NCI-H524 (cell line): ENCODE measurements at places on chromosomes 4 and X.

GRCh38 chr4:75065909-75066308, 133.0 kb downstream of the PARM1 start:
- no peak for DNase-seq

- DNase-seq, result no peak
These were observed 89.5 kb downstream of the KDR start for GRCh38 chr4:55035892-55036291.

GRCh38 chr4:3353752-3354454, 61.1 kb downstream of the RGS12 start:
- DNase-seq, result no peak

DNA sequence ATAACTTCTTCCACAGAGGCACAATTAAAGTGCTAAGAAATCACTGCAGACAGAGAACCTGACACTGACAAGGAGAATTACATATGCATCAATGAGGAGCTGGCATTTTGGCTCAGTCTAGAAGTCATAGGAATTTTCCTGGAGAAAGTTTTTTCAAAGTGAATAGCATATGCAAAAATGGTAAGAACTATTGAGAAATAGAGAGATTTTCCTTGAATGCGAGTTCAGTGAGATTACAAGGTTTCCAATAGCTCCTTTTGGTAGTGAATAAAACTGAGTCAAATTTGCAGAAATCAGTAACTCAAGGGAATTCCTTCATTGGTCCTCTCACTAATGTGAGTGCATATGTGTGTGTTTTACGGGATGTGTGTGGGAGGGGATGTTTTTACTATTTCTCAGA, 557.5 kb downstream of the PPARGC1A start:
- no peak for DNase-seq

- peak; percentile 2 for DNase-seq
These were observed 22.1 kb upstream of the NDST3 start for GRCh38 chr4:118012142-118012541.

DNA sequence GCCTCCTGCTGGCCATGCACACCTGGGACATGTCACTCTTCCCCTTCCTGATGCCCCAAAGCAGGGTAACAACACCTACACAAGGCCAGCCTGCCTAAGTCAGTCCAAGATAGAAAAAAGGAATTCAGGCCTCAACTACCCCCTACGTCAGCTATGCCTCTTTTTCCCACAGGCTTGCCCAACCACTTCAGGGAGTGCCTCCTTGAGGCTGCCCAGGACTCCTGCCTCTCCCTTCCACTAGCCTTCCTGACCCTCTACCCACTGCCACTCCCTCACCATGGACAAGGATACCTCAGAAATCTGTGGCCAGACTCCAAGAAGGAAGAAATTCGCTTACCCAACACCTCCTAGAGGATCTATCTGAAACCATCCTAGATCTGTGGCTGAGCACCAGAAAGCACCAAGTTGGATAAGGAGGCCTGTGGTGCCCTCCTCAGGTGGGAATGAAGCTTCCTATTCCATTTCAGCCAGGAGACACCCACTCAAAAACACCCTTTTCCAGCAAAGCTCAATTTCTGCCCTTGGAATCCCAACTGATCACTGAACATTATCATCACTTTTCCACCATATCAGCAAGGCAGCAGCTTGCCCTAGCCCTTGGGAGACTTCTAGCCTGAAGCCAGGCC, 1.8 kb downstream of the KDM5C start:
- DNase-seq, result peak; percentile 20

DNA sequence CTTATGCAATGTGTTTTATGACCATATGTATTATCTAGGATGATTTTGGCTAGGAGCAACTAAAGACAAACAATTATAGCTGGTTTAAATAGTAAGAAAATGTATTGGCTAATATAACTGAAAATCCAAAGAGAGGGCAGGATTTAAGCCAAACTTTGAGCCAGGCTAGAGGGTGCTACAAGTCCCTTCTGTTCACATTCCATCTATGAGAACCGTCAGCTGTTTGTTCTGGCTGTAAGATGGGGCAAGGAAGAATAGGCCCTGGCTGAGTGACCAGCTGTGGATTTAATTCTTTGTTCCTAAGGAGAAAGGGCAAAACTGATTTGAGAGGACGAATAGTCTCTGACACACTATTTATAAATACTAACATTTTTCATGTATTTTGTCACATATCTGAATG, 79.2 kb upstream of the UGT8 start:
- peak; percentile 13 for DNase-seq

- no peak for DNase-seq
These were observed 39.3 kb upstream of the FAM47B start for GRCh38 chrX:34903316-34903715.

- DNase-seq, result no peak
These were observed 10.8 kb upstream of the SFRP2 start for GRCh38 chr4:153799694-153800074.
